ENCODE measurements at places on chromosomes 3 and 15.

- DNase-seq, result no peak
Observed at GRCh38 chr3:78455166-78455565, 1312.6 kb downstream of the ROBO1 start.

- DNase-seq, result no peak
Observed at GRCh38 chr3:20069178-20069532, 28.9 kb downstream of the KAT2B start.

DNA sequence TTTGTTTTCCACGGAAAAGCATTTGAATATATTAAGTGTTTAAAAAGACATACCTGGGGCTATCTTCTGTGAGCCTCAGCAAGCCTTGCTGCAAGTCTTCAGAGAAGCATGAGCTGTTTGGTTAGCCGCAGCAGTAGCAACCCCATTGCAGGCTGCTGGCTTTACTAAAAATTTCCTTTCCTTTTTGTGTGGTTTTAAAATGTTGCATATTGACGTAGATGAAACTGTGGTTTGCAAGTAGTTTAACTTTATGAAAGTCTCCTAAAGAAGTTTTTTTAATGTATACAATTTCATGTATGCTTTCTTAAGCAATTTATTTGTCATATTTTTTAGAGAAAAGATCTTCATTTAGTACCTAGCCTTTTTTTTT is at the start of gene GPR171:
TSS of gene GPR171 (minus strand) at position 166 of the 370 bp plus-strand sequence. CDS start 3,830 bp downstream, outside the sequence.
- no peak for DNase-seq

GRCh38 chr3:43477600-43477999 is 144.2 kb downstream of the ANO10 start:
- no peak for DNase-seq

DNA sequence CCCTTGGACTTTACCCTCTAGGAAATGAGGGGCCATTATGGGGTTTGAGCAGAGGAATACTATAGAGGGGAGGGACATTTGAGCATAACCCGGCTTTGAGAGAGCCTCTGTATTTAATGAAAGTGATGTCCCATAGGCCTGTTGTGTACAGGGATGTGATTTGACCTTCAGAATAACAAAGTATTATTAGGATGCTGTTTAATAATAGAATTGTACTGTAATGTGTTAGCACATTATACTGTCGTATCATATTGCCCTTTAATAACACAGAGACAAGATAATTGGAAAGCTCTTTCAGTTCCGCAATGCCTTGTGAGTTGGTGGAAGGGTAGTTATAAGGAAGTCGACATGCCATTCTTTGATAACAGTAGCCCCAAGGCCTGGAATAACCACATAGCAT is 328.3 kb downstream of the RYR3 start:
- DNase-seq, result no peak

DNA sequence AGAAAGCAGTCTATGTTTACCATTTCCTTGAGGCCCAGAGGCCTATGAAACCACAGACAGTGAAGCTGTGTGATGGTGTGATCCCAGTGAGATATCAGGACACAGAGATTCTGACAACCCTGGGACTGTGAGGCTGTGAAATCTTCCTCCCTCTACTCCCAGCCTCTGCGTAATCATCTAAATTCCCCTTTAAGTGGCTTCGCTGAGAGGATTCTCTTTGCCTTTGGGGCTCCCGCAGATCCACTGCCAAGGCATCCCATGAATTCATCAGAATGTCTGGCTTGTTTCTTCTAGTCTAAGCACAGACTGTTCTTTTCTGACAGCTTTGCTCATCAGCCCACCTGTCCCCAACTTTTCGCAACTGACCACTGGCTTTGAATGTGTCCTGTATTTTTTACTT is 901.2 kb upstream of the NR2F2 start:
- no peak for DNase-seq

DNA sequence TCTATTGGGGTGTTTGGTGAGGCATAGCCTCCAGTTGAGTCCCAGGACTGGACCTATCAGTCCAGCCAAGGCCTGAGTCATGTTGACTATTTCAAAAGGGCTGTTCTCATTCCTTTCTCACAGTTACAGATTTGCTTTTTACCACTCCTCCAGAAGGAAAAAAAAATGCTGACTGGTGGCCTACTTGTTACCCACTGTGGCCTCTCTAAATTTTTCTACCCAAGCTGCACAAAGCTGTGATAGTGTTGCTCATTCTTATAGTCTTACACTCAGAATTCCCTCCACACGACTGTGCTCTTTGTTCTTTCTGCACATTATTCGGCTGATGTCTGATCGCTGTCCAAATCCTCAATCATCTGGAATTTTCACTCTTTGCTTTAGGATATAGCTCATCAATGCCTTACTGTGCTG is 1142.2 kb downstream of the IGSF11 start:
- no peak for DNase-seq

- no peak for DNase-seq
Observed at GRCh38 chr15:35496585-35496984, 49.4 kb downstream of the DPH6 start.

- DNase-seq, result no peak
Observed at GRCh38 chr3:103437883-103438282, 1003.1 kb downstream of the ZPLD1 start.

DNA sequence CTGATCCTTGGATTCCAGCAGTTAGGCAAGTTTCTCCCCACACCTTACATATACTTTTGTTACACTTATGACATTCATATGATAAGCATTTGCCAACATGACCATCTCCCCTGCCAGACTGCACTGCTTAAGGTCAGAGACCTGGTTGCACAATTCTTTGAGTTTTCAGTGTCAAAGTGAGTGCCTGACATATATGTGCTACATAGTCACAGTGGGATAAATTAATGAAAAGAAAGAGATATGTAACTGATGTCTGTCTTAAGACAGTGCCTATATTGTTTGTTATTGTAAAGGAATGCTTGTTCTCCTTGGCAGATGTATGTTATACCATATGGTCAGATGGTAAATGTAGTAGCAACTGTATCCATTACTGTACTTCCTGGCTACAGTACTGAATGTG is 3.5 kb upstream of the DCUN1D1 start:
- no peak for DNase-seq

DNA sequence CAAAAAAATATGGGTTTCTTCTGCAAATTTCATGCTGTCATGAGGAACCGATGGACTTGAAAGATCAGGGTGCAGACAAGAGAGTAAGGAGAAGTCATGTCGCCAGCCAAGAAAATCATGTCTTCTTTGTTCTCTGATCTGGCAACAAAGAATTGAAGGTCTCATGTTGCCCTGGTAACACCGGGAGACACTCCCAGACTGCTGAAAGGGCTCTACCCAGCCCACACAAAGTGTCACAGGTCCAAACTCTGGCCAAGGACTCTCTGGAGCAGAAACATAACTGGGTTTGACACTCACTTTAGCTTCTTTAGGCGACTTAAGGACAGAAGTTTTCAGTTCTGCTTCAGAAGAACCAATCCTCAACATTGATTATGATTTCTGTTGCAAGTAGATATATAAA is 42.9 kb downstream of the SIDT1 start:
- DNase-seq, result no peak

DNA sequence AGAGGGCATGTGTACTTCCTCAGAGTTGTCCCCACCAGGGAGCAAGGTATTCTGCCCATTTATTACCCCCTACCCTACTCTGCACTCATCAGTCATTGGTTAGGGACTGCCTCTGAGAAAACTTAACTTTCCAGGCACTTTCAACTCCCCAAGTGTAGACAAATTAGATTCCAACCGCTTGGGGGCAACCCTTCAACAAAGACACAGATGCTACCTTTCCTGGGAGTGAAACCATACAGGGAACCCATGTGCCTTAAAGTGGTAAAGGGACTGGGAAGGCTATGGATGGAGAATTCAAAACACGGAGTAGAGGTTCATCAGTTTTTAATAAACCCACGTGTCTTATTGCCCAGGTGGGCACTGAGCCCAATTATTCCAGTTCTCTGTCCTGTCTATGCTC is 19.4 kb upstream of the UBE2E2 start:
- DNase-seq, result no peak

DNA sequence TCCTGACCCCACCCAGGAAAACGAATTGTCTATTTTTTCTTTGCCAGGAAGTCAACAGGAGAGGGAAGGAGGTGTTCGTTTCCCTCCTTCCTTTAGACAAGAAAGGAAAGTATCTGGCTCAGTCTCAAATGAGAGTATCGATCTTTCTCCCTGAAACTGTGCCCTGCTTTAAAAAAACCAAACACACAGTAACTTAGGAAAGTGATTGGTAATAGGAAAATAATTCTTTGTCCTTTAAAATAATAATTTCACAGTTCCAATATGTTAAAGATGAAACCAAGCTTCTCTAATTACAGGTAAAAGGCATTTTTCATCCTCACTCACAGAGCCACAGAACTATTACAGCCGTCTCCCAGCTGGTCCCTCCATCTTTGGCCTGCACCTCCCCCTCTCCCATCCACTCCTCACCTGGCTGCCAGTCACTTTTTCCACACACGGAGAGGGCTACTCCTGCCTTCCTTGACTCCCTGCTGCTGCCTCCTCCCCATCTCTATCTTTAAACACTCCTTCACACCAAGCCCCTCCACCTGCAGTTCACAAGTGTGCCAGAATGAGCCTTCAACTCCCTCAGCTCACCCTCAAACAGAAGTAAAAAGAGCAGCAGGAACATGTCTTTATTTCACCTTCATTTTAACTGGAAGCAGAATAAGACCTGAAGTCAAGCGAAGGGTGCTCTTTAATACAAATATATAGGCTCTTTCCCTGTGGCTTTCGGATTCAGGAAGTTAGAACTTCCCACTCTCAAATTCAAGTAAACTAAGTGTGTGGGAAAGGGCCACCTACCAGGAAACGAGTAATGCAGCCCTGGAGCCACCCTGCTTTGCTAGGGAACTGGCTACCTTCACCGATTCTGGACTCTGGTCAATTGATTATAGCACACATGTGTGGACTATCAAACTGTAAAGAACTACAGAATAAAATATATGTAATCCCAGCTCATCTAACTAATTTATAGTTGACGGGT is 116.4 kb downstream of the SENP2 start:
- DNase-seq, result no peak

GRCh38 chr3:113166719-113167492 is 44.5 kb upstream of the BOC start:
- DNase-seq, result no peak

GRCh38 chr3:50876947-50877346 is 202.2 kb downstream of the DOCK3 start:
- DNase-seq, result no peak

GRCh38 chr3:124492824-124493223 is 237.4 kb upstream of the UMPS start:
- no peak for DNase-seq

- DNase-seq, result no peak
Observed at GRCh38 chr3:127669541-127670228, 3.1 kb upstream of the ABTB1 start.

- no peak for DNase-seq
Observed at GRCh38 chr3:135368781-135369180, 573.7 kb downstream of the EPHB1 start.

DNA sequence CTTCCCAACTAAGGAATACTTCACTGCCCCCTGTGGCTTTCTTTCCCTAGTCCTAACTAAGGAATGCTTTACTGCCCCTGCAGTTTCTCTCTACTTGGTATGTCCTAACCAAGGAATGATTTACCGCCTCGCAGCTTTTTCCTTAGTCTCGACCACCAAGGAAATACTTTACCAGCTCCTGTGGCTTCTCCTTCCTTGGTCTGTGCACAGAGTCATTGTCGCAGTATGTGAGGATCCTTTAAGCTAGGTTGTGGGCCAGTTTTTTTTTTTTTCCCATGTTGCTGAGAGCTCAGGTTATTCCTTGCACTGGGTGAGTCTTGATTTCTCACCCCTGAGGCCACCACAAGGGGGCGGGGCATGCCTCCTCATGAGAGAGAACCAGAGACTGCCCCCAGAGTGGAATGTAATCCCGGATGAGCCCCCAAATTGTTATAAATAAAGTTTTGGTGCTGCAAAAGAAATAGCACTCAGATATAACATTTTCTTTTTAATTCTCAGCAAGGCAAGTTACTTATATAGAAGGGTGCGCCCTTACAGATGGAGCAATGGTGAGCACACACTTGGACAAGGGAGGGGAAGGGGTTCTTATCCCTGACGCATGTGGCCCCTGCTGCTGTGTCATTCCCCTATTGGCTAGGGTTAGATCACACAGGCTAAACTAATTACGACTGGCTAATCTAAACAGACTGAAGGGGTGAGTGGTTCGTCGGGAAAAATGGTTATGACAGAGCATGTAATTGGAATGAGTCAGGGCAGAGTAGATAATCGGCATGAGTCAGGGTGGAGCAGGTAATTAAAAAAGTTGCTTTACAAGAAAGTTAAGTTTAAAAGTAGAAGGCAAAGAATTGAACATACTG is 27.0 kb downstream of the NDUFB4 start:
- DNase-seq, result no peak

DNA sequence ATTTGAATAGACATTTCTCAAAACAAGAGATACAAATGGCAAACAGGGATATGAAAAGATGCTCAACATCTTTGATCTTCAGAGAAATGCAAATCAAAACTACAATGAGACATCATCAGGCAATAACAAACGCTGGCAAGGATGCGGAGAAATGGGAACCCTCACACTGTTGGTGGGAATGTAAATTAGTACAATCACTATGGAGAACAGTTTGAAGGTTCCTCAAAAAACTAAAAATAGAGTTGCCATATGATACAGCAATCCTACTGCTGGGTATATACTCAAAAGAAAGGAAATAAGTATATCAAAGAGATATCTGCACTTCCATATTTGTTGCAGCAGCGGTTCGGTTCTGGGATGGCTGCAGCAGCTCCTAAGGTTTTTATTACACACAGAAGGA is 16.8 kb upstream of the LARS2 start:
- DNase-seq, result no peak

DNA sequence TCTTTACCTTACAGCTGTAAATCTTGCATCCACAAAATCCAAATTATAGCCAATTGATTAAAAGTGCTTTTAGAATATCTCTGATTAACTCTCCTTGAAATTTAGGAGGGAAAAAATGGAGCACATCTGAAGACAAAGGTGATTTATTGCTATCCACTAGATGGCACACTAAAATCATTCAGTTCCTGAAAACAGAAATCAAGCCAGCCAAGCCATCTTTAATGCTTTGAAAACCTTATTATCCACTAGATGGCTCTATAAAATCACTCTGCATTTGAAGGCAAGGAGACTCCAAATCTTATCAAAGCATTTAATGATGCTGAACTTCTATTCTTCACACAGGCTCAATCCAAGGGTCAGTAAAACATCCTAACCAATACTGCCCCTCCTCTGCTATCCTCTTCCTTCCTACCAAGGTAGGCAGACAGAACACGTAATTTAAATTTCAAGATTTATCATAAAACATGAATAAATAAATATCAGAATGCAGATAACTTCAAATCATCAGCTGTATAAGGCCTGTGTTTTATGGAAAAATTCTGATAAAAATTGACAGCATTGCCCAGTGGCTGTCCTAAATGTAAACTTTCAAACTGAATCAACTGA is 48.4 kb downstream of the GOLIM4 start:
- DNase-seq, result no peak

- DNase-seq, result no peak
Observed at GRCh38 chr15:74664670-74665069, 31.2 kb downstream of the EDC3 start.

GRCh38 chr3:46615050-46615775 is 2.9 kb downstream of the FAM240A start:
- DNase-seq, result no peak
